ENCODE measurements at places on chromosomes 7 and 10. TPM values are rescaled to one million over a fixed set of nuclear protein-coding genes. Genes with fewer than 3 reads are reported as not detected.

Gene DRGX
- not detected for polyA plus RNA-seq

Gene TMEM225B
- polyA plus RNA-seq, result 0.96 TPM

Gene LMOD2
- 0.01 TPM for polyA plus RNA-seq

Gene FANK1
- polyA plus RNA-seq, result 4.3 TPM

Gene SLC16A12
- 0.05 TPM for polyA plus RNA-seq

Gene ABCC2
- polyA plus RNA-seq, result 0.35 TPM

Gene PARD3
- polyA plus RNA-seq, result 71.3 TPM

Gene SUGCT
- polyA plus RNA-seq, result 2.3 TPM

Gene CPEB3
- 1.9 TPM for polyA plus RNA-seq

Gene LHFPL3
- not detected for polyA plus RNA-seq

Gene ITGA8
- 2.5 TPM for polyA plus RNA-seq

Gene FGF8
- not detected for polyA plus RNA-seq

Gene RGR
- polyA plus RNA-seq, result 0.31 TPM

Gene BMI1
- 11.3 TPM for polyA plus RNA-seq

Gene FERD3L
- not detected for polyA plus RNA-seq

Gene SCIN
- 10.4 TPM for polyA plus RNA-seq

Gene PVRIG
- 0.31 TPM for polyA plus RNA-seq

Gene MRPS17
- 12.7 TPM for polyA plus RNA-seq

Gene PIP
- not detected for polyA plus RNA-seq

Gene CPA2
- polyA plus RNA-seq, result 0.37 TPM

Gene SLC13A1
- polyA plus RNA-seq, result not detected

Gene ADK
- 27.3 TPM for polyA plus RNA-seq

Gene MEOX2
- polyA plus RNA-seq, result 0.94 TPM

Gene CTAGE6
- 0.09 TPM for polyA plus RNA-seq

Gene TMEM140
- 1.3 TPM for polyA plus RNA-seq

Gene SPDYE8
- not detected for polyA plus RNA-seq

Gene FAM180A
- 0.55 TPM for polyA plus RNA-seq

Gene GPNMB
- 55.0 TPM for polyA plus RNA-seq

Gene ARHGEF5
- polyA plus RNA-seq, result 14.6 TPM

Gene CPVL
- polyA plus RNA-seq, result 9.5 TPM

Gene C10orf95
- 0.37 TPM for polyA plus RNA-seq

Gene ARHGAP12
- polyA plus RNA-seq, result 6.9 TPM

Gene ZCWPW1
- polyA plus RNA-seq, result 2.2 TPM

Gene CALY
- 0.05 TPM for polyA plus RNA-seq

Gene ZNF503
- 14.5 TPM for polyA plus RNA-seq

Gene COL28A1
- 0.60 TPM for polyA plus RNA-seq

Gene SKIDA1
- polyA plus RNA-seq, result 0.19 TPM

Gene HMX3
- polyA plus RNA-seq, result not detected

Gene DCLRE1C
- 6.5 TPM for polyA plus RNA-seq

Gene ATP6V0A4
- polyA plus RNA-seq, result 1.3 TPM

Gene SH2B2
- 1.4 TPM for polyA plus RNA-seq

Gene SEMA3E
- polyA plus RNA-seq, result 0.28 TPM

Gene TAS2R39
- not detected for polyA plus RNA-seq

Gene MTPN
- 54.8 TPM for polyA plus RNA-seq

Gene EPHB6
- 33.3 TPM for polyA plus RNA-seq

Gene OIT3
- not detected for polyA plus RNA-seq

Gene HK1
- polyA plus RNA-seq, result 105 TPM

Gene PRTFDC1
- polyA plus RNA-seq, result 1.0 TPM

Gene NRAP
- polyA plus RNA-seq, result 0.04 TPM

Gene IDI2
- polyA plus RNA-seq, result not detected

Gene FOXP2
- polyA plus RNA-seq, result 2.5 TPM

Gene ASAH2B
- polyA plus RNA-seq, result 2.2 TPM

Gene RADIL
- 0.29 TPM for polyA plus RNA-seq

Gene SFTPA1
- 0.29 TPM for polyA plus RNA-seq

Gene OGA
- 47.1 TPM for polyA plus RNA-seq

Gene SEMA3A
- 0.64 TPM for polyA plus RNA-seq

Gene ASB10
- not detected for polyA plus RNA-seq
